Stimulated activated CD8-positive, alpha-beta memory T cell treated with anti-CD3 and anti-CD28 coated beads, Interleukin-7, amount 100 ng/mL, for 48 hours (primary cell): ENCODE measurements at places on chromosomes 7 and 10.

DNA sequence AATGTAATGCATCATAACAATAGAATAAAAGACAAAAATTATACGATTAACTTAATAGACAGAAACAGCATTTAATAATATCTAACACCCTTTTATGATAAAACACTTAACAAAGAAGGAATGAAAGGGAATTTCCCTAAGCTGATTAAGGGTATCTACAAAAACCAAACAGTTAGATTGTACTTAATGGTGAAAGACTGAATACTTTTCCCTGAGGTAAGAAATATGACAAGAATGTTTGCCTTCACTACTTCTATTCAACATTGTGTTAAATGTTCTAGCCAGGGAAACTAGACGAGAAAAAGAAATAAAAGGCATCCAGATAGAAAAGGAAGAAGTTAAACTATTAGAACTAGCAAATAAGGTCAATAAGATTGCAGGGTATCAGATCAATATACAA lies 276.9 kb downstream of the BAMBI start:
- no peak for DNase-seq

DNA sequence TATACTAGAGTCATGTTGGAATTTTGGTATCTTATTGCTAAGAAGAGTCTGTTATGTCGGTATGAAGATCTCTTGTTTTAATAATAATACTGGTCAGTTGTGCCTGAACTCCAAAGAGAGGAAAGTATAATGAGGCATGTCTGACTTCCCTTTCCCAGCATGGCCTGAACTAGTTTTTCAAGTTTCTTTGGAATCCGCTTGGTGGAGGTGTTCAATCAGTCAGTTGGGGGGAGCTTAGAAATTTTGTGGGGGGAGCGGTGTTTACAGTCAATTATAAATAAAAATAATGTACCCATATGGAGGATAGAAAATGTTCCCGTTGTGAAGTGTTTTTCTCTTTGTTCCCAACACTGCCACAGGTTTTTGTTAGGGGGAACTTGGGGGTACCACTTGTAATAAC lies 1.5 kb upstream of the TRDMT1 start:
- DNase-seq = no peak

GRCh38 chr7:131188367-131189339 lies 139.0 kb upstream of the MKLN1 start:
- DNase-seq = peak; percentile 4

- no peak for DNase-seq
Measured at GRCh38 chr7:134532954-134533218, 5.5 kb downstream of the AKR1B10 start.

DNA sequence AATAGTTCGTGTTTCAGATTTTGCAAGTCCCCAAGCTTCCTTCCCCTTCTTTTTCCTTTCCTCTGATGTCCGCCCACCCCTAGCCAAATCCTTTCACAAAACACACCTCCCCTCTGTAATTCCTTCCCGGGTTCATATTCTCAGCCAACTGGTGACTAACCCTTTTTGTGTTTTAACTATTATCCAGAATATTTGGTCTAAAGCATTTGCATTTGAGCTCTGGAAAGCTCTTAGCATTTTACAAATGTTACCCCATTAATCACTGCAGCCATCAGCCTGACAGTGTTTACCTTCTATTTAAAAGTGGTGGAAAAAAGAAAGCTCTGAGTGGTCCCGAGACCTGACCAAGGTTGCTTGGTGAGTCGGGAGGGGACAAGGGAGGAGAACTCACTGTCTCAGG lies 139.0 kb downstream of the CREB5 start:
- DNase-seq = no peak

GRCh38 chr7:87876869-87877234 lies 559 bp downstream of the DBF4 start:
- peak; percentile 26 for DNase-seq
